Activated CD4-positive, alpha-beta T cell treated with anti-CD3 and anti-CD28 coated beads, Interleukin-2, amount 50 U/mL, for 48 hours (primary cell): ENCODE measurements at places on chromosomes 3 and 15.

DNA sequence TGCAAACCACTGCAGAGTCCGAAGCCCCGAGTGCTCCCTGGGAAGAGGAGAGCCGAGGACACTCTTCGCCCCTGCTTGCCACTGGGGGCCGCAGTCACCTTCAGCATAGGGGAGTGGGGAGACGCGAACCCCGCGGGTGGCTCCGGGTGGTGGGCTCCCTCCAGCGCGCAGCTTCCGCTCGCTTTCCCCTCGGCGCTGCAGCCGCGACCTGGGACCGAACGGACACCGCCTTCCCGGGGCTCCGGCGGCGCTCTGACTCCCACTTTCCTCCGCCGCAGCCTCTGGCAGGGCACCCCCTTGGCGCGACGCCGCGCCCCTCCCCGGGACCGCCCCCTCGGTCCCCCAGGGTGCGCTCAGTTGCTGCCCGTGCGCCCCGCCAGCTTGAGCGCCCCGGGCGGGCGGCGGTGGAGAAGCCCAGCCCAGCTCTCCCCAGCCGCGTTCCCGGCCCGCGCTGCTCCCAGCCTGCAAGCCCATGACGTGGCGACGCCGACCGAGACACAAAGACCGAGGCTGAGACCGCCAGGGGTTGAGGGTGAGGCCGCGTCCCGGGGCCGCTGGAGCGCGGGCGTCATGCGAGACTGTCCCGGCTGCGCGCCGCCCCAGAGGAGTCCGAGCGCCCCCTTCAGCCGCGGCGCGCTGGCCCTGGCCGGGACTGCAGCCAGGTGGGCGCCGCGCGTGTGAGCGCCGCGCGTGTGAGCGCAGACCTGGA is at the start of gene MINAR1:
Gene MINAR1 (plus strand): TSS at position 701 of the 709 bp plus-strand sequence. CDS start 23,812 bp downstream, outside the sequence.
- peak; percentile 14 for DNase-seq

GRCh38 chr3:54999159-54999558 is 71.3 kb upstream of the LRTM1 start:
- DNase-seq = no peak

DNA sequence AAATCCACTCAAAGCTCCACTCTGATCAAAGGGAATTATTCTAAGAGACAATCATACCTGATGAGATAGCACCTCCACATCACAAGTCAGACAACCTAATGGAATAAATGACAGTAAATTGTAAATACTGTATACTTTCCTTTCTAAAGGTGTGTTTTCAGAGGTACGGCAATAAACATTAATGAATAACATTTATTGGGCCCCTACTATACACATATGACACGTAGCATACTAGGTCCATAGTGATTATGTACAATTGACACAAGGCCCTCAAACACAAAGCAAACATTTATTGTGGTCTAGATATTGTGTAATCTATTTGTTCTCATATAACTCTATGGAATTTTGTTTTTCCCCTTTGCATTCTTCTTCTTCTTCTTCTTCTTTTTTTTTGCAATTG is 429.8 kb downstream of the FOXP1 start:
- DNase-seq = no peak

DNA sequence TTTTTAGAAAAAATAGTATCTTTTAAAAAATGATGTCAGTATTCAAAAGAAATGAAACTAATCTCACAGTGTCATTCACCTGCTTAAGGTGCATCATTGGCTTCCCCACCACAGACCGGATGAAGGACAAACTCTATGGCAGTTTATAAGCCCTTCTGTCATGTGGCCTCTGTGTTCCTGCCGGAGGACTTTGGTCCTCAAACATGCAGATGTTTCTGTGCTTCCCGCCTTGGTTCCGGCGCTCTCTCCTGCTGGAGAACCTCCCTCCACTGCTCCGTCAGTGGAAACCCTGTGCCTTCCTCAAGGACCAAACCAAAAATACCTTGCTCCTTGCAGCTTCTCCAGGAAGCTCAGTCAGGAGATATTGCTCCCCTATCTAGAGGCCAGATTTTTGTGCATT is 326.3 kb downstream of the UACA start:
- no peak for DNase-seq

DNA sequence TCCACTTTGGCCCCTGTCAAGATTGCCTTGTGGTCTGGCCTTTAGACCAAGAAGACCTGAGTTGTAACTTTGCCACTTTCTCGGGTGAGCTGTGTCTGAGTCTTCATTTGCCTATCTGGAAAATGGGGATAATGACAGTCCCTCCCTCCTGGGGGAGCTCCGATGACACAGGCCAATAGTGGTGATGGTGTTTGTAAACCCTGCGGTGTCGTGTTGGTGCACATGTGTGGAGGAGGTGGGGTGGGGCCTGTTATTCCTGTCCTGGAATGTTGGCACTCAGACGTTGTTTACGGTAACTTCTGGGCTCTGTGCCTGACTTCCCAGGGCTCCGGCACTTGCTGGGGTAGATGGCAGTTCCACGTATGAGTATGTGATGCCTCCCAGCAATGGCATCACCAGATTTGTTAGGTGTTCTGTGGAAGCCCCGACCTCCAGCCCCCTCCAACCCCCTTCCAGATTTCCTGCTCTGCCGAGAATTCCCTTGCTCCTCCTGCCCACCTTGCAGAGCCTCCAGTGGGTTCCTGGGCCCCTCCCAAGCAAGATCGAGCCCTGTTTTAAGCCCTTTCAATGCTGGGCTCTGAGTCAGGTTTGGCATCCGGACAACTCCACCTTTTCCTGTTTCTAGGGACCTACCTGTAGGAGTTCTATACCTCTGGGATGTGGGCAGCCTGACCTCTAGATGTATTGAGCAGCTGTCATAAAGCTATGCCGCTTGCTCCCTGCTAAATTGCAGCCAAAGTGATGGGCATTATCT is 31.4 kb downstream of the HRH1 start:
- no peak for DNase-seq

DNA sequence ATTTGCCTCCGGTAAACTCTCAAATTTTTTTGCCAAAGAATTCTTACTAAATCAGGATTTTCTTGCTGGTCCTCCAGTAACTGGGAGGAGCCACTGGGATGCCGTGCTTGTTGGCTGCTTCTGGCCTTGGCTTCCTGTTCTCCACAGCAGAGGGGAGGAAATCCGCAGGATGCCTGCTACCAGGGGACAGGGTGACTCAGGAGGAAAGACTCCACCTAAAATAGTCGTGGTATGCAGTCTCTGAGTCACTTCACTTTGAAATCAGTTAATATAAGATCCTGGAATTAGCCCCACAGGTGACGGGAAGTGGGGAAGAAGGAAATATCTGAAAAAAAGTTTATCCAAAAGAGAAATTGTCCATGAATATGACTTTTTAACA is 6.5 kb upstream of the TM4SF18 start:
- no peak for DNase-seq

DNA sequence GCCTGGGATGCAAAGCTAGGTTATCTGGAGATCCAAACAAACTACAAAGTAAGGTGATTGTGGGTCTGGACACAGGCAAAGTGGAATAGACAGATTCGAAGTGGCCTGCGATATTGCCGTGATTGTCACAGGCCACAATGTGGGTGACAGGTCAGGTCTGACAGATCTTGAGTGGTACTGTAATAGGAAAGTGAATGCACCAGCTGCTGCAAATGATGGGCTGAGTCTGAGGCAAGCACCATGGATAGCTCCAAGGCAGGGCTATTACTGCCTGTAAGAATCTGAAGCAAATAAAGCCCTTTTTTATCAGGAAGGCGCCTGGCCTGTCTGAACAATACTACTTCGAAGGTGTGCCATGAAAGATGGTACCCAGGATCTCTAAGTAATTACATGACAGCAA is 10.0 kb downstream of the ARMC8 start:
- DNase-seq = no peak

DNA sequence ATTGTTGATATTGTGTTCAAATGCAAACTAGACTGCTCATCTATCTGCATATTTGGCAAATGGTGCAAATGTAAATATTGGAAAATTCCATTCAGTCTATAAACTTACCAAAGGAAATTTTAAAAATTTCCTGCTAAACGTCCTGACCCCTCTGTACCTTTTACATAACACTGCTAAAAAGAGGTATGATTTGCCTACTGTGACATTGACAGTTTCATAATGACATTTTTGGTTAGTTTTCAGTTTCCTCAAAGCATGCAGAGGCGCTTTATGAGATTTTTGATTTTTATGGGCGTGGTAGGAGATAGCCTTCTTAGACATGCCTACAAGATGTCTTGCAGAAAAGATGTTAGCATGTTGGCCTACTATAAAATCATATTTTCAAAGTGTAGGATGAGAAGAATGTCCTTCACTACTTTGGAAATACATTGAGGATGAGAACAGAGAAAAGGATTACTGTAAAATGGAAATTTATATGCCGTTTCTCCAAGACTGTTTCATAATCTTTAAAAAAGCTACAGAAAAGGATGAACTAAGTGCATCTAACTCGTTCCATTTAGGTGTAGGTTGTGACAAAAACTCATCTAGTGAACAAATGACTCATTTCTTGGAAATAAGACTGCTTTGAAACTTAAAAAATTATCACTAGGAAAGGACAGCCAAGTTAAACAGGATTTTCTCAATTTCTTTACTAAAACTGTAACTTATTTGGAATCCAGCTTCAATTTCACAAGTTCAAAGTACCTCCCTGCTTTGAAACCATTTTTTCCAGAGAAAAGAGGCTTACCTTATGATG is 14.5 kb upstream of the ISLR start:
- no peak for DNase-seq

DNA sequence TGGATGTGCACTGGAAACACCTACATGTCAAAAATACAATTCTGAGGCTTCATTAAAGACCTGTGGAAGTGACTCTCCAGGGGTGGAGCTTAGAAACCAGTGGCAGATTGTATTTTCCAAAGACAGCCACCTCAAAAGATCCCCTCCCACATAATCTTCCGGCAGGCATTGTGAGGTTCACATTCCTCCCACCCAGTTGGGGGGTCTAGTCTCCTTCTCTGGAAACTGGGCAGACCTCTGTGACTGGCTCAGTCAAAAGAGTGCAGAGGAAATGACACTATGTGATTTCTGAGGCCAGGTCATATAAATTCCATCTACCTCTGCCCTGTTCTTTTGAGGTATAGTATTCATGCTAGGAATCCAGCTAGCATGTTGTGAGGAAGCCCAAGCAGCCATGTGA is 1.9 kb upstream of the CFAP92 start:
- no peak for DNase-seq

DNA sequence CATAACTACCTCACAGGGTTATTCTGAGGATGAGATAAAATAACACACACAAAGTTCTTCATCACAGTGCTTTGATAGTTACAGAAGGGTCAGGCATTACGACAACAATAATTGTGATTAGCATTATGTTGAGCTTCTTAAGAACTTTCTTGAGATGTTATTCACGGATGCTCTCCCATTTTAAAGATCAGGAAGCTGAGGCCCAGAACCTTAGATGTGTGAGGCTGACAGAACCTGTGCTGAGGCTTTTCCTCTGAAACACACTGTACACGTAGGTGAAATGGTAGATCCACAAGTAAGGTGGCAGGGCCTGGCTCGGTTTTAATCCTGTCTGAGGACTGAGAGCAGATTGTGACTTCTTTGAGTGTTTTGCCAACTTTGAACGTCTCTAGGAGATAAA is 211.2 kb upstream of the BHLHE40 start:
- DNase-seq = no peak

DNA sequence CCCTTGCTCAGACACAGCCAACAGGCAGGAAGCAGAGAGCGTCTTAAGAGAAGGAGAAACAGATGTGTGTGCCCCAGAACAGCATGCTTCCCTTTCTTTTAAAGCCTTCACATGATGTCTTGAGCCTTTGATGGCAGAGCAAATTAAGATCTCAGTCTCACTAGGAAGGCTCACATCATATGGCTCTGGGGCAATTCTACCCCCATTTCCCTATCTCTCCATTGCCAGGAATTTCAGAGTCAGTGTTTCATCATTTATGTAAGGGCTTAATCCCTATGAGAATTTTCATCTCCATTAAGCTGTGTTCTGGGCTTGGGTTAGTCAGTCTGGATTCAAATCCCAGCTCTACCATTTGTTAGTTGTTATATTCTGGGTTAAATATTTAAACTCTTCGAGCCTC is 41.4 kb upstream of the GLCE start:
- DNase-seq = no peak

GRCh38 chr3:125212091-125212508 is 448 bp downstream of the SLC12A8 start:
- DNase-seq = no peak

DNA sequence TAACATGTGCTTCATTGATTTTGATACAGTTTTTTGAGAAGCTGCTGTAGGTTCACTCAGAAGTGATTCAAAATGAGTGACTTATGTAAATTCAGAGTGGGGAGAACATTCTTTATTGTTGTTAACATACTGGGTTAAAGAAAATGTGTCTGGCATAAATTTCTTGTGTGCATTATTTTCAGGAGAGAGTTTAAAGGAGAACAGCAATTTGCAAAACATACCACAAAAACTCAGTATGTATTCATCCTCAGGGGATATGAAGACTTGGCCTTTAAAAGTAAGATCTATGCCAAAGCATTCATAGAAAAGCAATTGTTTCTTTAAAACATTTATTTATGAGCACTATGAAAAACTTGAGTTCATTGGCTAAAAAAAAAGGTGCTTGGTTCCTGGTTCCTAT is 1089.8 kb downstream of the ROBO2 start:
- DNase-seq = no peak

GRCh38 chr15:66107070-66107469 is 146.5 kb downstream of the MEGF11 start:
- no peak for DNase-seq

- DNase-seq = no peak
These were observed 27.0 kb downstream of the PLXNB1 start for GRCh38 chr3:48402907-48403306.

GRCh38 chr3:15955968-15956367 is 158.2 kb upstream of the ANKRD28 start:
- DNase-seq = no peak

GRCh38 chr3:58296269-58296668 is 9.8 kb upstream of the RPP14 start:
- DNase-seq = no peak

GRCh38 chr3:61809879-61810278 is 248.5 kb downstream of the PTPRG start:
- no peak for DNase-seq

DNA sequence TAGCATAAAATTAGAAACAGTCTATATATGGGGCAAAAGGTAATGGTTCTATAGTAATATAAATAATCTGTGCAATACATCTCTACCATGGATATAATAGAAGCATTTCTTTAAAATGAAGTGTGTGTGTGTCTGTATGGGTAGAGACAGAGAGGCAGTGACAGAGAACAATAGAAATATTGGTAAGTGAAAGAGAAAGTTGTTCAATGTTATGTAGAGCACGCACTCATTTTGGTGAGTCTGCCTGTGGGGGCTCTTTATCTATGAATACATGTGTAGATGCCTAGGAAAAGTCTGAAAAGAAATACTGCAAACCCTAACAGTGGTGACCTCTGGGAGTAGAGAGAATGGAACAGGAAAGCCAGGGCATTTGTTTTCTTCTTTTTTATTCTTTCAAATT is 182.6 kb downstream of the STAC start:
- no peak for DNase-seq

- DNase-seq = no peak
These were observed 48.9 kb downstream of the CD200R1 start for GRCh38 chr3:112925969-112926368.

GRCh38 chr3:61774279-61774890 is 213.0 kb downstream of the PTPRG start:
- no peak for DNase-seq

GRCh38 chr3:14558029-14558428 is 17.9 kb upstream of the GRIP2 start:
- DNase-seq = no peak
